ENCODE measurements at places on chromosomes 6 and 20.

DNA sequence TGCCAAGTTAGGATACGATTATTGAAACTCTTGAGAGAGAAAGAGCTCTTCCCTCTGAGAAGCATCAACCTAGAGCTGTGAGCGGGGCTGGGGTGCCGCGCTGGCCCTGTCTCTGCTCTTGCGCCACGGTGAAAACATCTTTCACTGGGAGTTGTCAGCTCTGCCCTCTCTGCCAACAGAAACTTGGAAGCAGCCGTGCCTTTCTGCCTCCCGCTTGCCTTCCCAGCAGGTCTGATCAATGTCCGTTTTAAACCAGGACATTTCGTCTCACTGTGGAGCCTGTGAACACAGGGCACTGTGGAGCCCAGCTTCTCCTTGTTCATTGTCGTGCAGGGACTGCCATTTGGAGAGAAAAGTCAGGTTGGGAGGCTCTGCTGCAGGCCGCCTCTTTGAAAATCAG, 249.2 kb upstream of the PMEPA1 start:
- no peak for DNase-seq

DNA sequence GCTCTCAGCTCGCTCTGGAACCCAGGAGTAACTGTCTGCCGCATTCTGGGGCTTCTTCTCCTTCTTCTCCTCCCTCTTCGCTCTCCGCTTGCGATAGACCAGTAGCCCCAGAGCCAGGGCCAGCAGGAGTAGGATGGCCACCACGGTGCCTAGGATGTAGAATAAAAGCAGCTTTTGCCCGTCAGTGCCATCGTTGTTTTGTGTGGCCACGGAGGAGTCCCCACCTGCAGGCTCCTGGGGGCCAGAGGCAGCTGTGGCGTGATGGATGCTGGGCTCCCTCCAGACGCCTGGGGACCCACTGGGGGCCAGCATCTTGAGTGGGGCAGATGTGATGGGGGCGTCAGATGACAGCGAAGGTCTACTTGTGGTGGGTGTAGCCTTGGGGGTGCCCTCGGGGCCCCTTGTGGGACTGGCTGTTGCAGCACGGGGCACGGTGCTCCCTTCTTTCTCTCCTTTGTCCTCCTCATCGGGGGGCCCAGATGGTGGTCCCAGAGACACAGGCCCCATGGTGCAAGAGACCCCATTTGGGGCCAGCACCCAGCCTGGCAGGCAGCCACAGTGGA, 1.8 kb downstream of the CD93 start:
- no peak for DNase-seq

DNA sequence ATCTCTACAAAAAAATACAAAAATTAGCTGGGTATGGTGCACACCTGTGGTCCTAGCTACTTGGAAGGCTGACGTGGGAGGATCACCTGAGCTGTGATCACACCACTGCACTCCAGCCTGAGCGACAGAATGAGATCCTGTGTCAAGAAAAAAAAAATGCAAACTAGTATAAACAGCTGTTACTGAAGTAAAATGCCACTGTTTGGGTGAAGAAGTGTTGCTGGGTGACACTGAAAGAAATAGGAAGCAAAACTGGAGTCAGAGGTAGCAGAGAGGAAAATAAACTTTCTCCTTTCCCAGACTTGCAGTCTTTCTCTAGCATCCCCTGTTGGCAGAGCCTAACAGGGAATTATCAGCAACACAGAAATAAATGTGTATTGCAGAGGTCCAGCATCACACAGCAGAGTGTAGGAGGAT, 241.2 kb upstream of the PREP start:
- no peak for DNase-seq

- no peak for DNase-seq
Observed at GRCh38 chr6:82693094-82693493, 329.5 kb downstream of the TPBG start.

DNA sequence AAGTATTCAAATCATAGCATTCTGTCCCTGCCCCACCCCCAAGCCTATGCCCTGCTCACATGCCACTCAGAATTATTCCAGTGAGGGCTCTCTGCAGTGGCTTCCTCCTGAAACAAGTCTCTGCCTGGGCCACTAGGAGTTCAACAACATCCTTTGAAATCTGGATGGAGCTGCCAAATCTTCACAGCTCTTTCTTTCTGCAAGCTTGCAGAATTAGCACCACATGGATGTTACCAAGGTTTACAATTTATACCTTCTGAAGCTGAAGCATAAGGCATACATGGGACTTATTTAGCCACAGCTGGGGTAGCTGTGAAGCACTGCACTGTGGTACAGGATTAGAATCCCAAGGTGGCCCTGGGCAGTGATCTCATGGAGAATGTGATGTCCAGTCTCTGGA, 577.5 kb downstream of the CD109 start:
- DNase-seq, result no peak

- DNase-seq, result no peak
Observed at GRCh38 chr20:3434232-3434631, 26.8 kb upstream of the DNAAF9 start.

All from upper lobe of right lung (tissue), 1 donor.